ENCODE measurements at places on chromosomes 12 and 14.

DNA sequence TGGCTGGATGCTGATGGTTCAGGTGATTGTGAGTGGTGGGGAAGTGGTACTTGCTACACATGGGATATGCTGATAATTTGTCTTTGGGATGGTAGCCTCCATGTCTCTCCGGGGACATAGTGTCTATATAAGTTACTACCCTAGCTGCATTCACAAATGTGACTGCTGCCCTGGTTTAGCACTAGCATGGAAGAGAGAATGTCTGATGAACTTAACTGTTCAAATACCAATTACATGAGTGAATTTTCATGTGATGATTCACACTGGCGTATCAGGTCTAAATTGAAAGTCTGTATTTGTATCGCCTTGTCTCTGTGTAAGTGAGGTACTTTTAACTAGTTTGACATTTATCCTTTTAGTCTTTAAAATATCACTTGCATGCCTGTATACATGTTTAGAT, 34.4 kb downstream of the ATF7IP start:
- no peak for DNase-seq

- no peak for DNase-seq
These were observed 1.0 kb upstream of the BDKRB2 start for GRCh38 chr14:96203635-96204034.

- DNase-seq = no peak
These were observed 18.6 kb downstream of the RASSF8 start for GRCh38 chr12:25977047-25977446.

- no peak for DNase-seq
These were observed 192.4 kb upstream of the GZMB start for GRCh38 chr14:24826390-24826789.

- DNase-seq = no peak
These were observed 145.6 kb upstream of the SLC38A2 start for GRCh38 chr12:46518169-46518568.

DNA sequence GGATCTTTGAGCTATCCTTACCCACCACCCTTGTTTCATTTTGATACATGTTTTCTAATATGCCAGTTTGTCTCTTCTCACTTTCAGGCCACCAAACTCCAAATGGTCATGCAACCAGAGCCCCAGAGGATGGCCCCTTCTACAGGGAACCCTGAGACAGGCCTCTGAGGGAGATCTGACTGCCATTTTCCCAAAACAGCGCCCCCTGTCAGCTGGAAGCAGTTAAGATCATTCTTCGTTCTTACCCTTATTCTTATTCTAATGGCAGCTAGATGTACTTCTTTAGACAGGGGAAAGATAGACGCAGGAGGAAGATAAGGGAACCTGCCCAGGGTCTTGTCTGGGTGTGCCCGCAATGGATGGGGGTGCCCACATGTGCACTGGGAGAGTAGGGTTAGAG, 38.4 kb downstream of the C12orf56 start:
- DNase-seq = no peak
